AG10803 (cell line): ENCODE measurements at places on chromosomes 7 and 10.
A peak's percentile ranks its signal among the peaks of the same experiment; 100 is the strongest.

GRCh38 chr10:102396317-102396650, 779 bp downstream of the NFKB2 start:
- DNase-seq, result no peak

- peak; percentile 18 for DNase-seq
Measured at GRCh38 chr10:57972783-57973182, 294.9 kb downstream of the IPMK start.

DNA sequence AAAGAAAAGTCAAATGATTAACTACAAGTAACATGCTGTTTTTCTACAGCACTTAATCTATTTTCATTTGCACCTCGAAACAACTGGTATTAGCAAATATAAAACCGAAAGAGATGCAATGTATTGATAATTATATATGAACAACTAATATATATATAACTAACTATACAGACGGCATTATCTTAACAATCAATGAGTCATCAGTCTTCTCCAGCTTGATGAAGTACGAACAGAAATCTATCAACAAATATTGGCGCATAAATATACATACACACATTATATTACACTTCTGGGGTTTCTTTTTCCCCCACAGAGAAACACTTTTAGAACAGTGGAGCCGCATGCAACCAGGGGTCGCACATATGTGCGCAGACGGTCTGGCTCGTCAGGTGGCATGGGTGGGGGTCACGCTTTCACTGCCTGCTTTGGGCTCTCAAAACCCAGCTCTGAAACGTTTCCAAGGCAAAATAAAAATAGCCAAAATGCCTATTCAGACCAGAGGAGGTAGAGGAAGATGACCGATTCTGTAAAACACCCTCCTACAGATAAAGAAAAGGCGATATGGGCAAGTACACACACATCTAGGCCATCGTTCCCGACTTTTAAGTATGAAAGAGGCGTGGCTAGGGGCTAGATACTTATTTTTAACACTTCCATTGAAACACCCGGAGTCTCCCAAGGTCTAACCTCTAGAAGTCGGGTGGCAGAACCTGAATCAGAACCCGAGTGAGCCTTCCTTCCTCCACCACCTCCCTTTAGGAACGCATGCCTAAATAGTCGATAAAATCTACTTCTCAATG, 1.7 kb downstream of the ARHGAP12 start:
- DNase-seq, result no peak

- no peak for DNase-seq
Measured at GRCh38 chr7:21044384-21044783, 257.7 kb upstream of the SP8 start.

- peak; percentile 34 for DNase-seq
Measured at GRCh38 chr7:37732253-37732652, 48.7 kb downstream of the GPR141 start.

- DNase-seq, result no peak
Measured at GRCh38 chr7:134337980-134338379, 21.2 kb upstream of the SLC35B4 start.
